Omental fat pad (tissue), 4 donors: ENCODE measurements at places on chromosomes 7 and 10.

DNA sequence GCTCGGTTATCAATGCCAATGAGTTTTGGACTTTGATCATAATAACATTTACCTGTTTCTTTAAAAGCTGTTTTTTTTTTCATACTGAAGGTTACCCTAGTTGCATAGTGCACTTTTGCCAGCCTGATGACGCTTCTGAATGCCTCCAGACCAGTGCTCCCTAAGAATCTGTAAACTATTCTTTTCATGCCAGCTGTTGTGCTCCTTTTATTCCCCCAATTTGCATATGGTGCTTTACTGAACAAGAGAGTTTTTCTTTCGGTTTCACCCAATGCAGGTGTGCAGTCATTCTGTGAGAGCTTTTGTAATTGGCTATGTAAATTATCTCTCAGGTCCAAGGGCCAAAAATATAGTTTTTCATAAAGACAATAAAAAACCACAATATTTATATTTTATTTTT, 48.1 kb upstream of the GLCCI1 start:
- DNase-seq = no peak

GRCh38 chr10:86768412-86769062, 12.1 kb downstream of the BMPR1A start:
- no peak for DNase-seq

GRCh38 chr7:149731207-149731955, 42.0 kb downstream of the ZNF467 start:
- no peak for DNase-seq

DNA sequence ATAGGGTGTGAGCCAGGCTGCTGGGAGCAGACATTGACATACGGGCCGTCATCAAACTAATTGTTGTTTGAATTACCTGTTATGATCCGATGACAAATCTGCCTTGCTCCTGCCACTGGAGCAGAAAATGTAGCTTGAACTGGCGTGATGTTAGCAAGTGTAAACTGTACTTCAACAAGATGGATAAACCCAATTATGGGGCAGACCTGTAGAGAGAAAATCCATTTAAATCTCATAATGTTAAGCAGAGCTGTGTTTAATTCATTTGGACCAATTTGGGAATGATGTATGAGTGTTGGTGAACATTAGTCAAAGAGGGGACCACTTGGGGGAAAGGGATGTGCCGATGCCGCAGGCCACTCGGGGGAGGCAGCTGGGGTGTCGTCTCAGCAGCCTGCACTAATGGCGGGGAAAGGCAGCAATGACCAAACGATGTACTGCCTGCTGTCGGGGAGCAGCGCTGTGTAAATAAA, 27.4 kb downstream of the TCF7L2 start:
- DNase-seq = no peak

DNA sequence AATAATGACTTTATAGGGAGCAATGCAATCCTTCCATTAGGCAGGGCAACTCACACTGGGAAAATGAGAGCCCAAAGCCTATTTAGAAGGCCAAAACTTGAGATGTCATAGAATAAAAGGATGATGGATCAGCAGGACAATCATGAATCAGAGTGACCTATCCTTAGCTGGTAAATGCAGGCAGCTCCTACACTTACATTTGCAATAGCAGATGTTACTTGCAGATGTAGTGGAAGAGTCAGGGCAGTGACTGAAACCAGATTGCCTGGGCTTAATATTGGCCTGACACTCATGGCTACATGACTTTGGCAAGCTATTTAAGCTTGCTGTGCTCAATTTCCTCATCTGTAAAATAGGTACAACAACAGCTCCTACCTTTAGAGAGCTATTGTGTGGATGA, 98.7 kb downstream of the PRTFDC1 start:
- no peak for DNase-seq

DNA sequence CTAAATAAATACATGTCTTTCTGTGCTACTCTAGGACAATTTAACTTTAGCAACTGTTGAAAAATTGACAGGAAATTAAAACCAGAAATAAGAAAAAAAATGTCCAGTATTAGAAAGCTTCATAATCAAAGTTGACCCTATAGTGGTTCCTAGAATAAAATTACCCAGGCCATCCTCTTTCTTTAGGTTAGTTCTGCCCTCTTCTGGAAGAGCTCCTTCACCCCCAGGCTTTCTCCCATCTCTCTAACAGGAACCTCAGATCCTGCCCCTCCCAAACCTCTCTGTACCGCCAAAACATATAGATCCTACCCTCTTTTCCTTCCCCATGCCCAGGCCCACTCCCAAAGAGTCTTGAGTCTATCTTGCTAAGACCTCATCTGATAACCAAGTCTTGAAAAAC, 159.4 kb upstream of the CDK1 start:
- DNase-seq = no peak

GRCh38 chr7:112495810-112496462, 15.1 kb downstream of the LSMEM1 start:
- DNase-seq = no peak

DNA sequence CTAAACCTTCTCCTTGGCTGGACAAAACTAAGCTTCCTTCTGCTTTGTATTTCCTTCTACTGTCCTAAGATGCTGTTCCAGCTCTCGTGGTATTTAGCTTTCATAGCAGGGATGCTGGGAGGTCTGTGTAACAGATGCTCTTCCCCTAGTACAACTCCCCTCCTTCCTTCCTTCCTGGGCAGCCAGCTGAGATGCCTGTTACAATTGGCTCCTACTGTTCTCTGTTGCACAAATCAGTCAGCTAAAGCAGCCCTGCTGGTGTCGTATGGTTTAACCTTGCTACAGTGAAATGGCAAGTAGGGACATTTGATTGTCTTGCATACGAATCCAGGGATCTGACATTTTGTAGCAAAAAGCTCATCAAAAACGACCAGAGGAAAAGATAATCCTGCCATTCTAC, 143.8 kb downstream of the ARHGAP21 start:
- DNase-seq = no peak

GRCh38 chr10:43584051-43584450, 9.6 kb upstream of the ZNF239 start:
- DNase-seq = no peak

GRCh38 chr7:12066004-12066403, 145.1 kb upstream of the TMEM106B start:
- DNase-seq = no peak

DNA sequence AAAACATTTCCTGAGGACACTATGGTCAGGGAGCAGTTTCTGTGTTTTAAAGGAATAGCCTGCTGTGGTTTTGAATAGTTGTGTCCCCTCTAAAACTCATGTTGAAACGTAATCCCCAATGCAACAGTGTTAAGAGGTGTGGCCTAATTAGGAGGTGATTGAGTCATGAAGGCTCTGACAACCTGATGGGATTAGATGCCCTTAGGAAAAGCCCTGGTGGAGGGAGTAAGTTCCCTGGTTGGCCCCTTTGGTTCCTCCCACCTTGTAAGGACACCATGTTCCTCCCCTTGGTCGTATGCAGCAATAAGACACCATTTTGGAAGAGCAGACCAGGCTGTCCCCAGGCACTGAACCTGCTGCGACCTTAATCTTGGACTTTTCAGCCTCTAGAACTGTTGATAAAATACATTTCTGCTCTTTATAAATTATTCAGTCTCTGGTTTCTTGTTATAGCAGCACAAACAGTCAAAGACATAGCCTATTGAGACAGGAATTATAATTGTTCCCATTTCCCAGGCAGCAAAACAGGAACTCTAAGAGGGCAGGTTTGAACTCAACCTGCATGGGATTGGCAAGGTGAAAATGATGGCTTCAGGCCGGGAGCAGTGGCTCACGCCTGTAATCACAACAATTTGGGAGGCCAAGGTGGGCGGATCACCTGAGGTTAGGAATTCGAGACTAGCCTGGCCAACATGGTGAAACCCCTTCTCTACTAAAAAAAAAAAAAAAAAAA, 20.5 kb upstream of the TNS3 start:
- no peak for DNase-seq

GRCh38 chr7:117974891-117975290, 101.7 kb upstream of the CTTNBP2 start:
- no peak for DNase-seq

GRCh38 chr7:141102436-141102835, 28.6 kb downstream of the TMEM178B start:
- no peak for DNase-seq

- DNase-seq = peak; percentile 21
Observed at GRCh38 chr7:155203059-155203881, 94.4 kb upstream of the INSIG1 start.

DNA sequence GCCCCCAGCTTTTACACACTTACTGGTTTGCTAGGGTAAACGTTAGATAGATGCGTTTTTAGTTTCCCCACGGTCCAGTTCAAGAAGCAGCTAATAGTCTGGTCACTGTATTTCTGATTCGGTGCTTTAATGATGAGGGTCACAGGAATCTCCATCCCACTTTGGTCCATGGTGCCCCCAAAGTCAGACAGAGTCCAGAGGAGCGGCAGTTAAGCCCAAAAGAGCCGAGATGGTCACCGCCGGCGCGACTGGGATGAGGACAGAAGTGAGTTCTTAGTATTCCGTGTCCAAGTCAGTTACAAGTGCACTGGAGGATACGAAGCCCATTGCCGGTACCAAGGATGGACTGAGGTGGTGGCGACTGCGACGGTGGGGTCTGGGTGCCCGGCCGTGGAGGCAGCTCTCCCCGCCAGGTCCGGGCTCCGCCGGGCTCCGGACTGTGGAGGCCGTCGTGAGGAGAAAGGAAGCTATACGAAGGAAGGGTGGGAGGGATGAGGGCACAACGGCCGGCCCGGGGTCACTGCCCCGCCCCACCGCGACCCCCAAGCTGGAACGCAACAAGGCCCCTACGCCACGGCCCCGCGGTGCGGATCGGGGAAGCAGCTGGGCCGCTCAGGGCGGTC, 663 bp downstream of the HERPUD2 start:
- DNase-seq = no peak

DNA sequence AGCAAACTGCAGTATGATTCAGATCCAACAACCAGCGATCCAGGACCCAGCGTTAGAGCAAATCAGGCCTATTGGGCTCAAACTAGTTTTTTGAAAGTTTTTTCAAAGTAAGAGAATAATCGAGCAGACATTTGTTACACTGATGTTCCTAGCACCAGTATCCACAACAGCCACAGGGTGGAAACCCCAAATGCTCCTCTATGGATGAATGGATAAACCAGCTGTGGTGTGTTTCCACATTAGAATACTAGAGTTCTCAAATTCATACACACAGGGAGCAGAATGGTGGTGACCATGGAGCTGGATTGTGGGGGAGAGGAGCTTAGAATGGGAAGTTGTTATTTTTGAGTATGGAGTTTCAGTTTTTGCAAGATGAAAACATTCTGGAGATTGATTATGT, 60.7 kb downstream of the PDIA4 start:
- no peak for DNase-seq

DNA sequence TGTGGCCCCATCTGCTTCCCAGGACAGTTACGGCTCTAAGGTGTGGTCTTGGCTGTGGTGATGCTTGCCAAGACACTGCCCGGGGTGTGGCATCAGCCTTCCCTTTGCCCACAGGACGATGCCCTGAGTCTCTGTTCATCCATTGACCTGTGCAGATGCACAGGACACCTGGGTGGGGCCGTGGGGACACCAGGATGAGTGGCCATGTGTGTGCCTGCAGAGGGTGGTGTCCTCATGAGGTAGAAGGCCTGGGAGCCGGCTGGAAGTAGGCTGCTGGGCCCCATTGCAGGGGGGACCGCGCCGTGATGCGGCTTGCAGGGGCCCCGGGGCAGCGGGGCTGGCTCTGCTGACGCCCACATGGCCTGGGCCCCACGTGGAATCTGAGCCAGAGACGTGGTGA, 22.4 kb upstream of the PWWP2B start:
- no peak for DNase-seq

DNA sequence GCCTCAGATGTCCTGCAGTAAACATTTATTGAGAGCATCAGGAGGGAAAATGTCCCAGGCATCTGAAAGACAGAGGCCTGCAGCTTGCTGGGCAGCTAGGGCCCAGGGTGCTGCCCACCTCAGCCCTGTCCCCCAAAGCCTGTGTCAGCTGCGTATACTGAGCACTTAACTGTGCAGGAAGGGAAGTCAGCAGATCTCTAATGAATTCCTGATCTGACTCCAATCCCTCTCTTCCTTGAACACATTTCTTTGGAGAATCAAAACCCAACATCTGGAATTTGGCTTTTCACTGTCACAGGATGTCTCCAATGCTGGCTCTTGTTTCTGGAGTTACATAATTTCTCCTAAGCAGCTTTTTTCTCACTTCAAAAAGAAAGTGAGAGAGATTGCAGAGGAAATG, 364.7 kb upstream of the NFE2L3 start:
- no peak for DNase-seq

- no peak for DNase-seq
Observed at GRCh38 chr10:68684413-68684812, 36.6 kb upstream of the CCAR1 start.

DNA sequence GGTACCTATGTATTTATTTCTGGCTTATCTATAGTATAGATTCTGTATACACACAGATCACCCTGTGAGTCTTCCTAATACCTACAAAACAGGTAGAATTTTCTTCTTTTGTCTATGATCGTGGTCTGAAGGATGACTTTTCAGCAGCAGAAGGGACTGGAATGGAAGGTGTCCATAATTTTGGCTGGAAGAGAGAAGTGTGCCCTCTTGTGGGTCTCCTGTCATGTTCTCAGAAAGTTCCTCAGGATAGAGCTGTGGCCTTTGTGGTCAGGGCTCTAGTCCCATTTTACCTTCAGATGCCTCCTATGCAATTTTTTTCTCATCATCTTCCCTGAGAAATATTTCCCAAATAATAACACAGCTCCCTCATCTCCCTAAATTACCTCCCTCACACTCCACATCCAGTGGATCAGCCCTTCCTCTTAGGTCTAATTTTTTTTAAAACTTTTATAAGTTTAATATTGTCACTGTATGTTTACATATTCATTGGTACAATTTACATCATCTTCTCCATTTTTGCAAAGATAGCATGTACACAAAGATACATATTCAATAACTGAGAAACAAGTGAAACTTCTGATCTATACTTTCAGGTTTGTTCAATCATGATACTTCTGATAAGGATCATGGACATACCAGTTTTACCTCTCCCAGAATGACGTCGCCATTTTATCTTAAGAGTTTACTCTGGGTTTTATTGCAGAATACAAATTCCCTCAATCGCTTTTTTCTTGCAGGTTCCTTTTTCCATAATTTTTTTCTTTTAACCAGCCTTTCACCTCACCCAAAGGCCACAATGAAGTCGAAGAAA, 112.7 kb downstream of the REEP3 start:
- no peak for DNase-seq

GRCh38 chr7:104848138-104848990, 165.6 kb upstream of the KMT2E start:
- DNase-seq = peak; percentile 61

DNA sequence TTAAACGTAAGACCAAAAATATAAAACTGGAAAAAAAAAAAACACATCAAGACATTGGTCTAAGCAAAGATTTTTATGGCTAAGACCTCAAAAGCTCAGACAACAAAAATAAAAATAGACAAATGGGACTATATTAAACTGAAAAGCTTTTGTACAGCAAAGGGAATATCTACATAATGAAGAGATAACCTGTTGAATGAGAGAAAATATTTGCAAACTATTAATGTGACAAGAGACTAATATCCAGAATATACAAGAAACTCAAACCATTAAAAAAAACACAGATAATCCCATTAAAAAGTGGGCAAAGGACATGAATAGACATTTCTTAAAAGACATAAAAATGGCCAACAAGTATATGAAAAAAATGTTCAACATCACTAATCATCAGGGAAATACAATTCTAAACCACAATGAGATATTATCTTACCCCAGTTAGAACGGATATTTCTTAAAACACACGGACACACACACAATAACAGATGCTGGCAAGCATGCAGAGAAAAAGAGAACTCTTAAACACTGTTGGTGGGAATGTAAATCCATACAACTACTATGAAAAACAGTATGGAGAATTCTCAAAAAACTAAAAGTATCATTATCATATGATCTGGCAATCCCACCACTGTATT, 28.8 kb downstream of the CNOT4 start:
- DNase-seq = no peak

GRCh38 chr7:37577412-37577811, 106.2 kb upstream of the GPR141 start:
- no peak for DNase-seq
